Lower lobe of right lung (tissue), 2 donors: ENCODE measurements at places on chromosomes 6 and 20.

DNA sequence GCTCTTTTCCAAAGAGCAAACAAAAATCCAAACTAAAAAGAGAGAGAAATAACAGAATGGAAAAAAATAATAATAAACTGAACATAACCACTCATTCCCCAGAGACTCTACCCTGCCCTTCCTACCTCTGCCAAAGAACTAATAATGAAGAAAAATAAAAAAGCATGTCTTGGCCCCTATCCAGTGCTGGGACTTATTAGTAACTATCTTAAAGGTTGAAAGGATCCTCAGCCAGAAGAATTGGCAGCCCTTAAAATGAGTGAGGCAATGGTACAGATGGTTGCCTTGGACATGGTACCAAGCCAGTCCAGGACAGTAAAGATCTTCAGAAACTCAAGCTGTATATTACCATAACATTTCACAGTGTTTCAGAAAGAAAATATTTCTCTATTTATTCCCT lies 279.3 kb downstream of the HACE1 start:
- no peak for DNase-seq

GRCh38 chr6:38973178-38974057 lies 75.2 kb upstream of the GLP1R start:
- no peak for DNase-seq

- no peak for DNase-seq
These were observed 20.2 kb downstream of the MAP3K4 start for GRCh38 chr6:161011492-161012480.

DNA sequence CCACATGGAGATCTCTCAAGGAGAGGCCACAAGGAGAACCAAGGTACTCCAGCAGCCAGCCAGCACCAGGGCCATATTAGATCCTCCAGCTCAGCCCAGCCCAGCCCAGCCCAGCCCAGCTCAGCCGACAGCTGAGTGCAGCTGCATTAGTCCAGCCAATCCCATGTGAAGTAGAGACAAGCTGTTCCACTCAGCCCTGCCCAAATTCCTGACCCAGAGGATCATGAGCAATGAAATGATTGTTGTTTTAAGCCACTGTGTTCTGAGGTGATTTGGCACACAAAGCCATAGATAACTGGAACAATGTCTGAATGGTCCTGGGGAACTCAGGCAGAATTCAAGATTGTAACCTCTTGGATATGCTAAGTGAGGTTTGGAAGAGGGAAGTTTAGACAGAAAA lies 59.5 kb upstream of the BMP2 start:
- peak; percentile 82 for DNase-seq

- DNase-seq = no peak
These were observed 23.8 kb downstream of the TMEM14B start for GRCh38 chr6:10771371-10771894.

DNA sequence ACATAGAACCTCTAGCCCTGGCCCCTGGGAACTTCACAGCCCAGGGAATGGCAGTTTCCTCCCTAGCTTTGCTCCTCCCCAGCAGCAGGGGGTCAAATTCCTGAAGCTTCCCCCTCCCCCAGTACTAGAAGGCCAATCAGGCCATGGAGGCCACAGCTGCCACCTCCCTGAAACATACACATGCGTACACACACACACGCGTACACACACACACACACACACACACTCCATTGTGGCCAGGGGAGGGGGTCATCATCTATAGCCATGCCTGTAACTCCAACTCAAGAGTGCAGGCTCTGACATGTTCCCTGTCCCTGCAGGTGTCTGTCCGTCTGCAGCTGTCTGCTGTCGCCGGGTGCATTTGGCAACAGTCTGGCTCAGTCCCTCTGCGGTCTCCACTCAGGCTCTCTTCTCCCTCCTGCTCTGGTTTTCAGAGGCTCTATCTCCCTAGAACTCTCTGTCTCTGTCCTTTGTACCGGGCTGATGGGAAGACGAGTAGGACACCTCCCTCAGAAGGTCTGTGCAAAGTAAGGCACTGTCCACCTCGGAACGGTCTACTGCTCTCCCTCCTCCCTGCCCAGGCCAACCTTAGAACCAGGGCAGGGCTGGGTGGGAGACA lies 1.4 kb downstream of the LRFN2 start:
- DNase-seq = no peak

GRCh38 chr20:49460916-49461315 lies 21.6 kb downstream of the KCNB1 start:
- no peak for DNase-seq

- no peak for DNase-seq
These were observed 251.0 kb downstream of the SYNE1 start for GRCh38 chr6:152386131-152386530.

DNA sequence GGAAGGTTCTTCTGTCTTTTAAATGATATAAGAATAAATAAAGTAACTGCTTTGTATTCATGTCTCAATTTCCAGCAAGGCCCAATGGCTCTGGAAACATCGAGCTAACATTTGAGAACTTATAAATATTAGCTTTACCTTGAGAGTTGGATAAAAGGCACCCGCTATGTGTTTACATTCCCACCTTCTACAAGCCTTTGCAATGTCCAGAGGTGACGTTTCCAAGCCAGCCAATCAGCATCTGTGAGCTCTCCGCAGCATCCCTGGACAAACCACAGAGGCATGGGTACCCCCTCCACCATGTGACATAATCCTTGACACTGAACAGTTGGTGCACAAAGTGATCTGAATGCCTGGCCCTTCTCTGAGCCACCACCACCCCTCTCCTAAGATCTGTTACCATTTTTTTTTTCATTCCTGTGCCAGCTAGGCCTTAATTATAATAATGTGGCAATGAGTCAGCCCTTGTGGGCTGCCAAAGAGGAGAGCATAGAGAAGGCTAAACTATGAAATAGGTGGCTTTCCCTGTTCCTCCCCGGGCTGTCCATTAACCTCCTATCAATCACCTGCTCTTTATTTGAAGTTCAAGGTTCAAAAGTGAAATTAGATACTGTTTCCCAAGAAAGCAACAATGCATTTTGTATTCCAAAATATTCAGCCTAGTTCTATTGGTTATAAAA lies 4.1 kb downstream of the CBLN4 start:
- no peak for DNase-seq

DNA sequence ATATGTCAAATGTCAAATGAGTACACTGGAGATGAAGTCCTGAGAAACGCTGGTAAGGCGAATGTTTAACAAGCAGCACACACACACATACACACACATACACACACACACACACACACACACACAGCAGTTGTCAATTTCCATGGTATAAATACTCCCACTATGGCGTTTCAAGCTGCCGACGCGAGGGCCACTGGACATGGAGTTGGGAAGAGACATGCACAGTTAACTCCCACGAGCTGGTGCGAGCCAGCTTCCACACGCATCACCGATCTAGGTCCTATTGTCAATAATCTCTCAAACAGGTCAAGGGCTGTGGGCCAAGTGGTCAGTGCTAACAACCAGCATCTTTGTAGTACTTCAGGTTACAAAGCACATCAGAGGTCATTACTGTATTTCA lies 58.9 kb downstream of the TRERF1 start:
- DNase-seq = no peak
